Liver (tissue), 10 donors: ENCODE measurements at places on chromosomes 7 and 10. TPM values are rescaled to one million over a fixed set of nuclear protein-coding genes. Genes with fewer than 3 reads are reported as not detected.

The HOXA10 gene
- 0.08 TPM for total RNA-seq

DNA sequence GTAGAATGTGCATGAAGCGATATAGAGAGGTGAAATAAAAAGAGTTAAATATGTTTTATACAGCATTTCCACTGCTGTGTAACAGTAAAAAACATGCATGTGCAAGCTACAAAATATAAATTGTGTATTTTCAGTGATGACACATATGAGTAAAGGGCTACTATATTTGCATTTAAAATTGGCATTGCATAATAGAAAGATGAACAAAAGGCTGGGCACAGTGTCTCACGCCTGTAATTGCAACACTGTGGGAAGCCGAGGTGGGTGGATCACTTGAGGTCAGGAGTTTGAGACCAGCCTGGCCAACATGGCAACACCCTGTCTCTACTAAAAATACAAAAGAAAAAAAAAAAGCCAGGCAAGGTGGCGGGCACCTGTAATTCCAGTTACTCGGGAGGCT lies 79.8 kb upstream of the CCDC71L start:
- no peak overlapping the region for H3K4me3 ChIP-seq
- no peak for DNase-seq

DNA sequence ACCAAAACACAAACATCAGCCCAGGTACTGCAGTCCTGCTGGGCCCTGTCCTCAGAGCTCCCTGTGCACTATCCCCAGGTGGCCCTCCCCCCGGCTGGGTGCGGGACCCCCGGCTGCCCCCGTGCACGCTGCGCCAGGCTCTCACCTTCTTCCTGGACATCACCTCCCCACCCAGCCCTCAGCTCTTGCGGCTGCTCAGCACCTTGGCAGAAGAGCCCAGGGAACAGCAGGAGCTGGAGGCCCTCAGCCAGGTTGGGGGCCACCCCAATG lies 14.3 kb downstream of the ATG9B start:
- H3K36me3 ChIP-seq, result no peaks in the 10 kb centered on the region
- no peaks in the 10 kb centered on the region for H3K27me3 ChIP-seq
- H3K4me1 ChIP-seq, result peaks cover 32% of the 10 kb centered on the region
- H3K4me3 ChIP-seq, result no peak overlapping the region
- H3K27ac ChIP-seq, result no peak overlapping the region

- no peak overlapping the region for H3K27ac ChIP-seq
- H3K4me1 ChIP-seq, result peaks cover 1% of the 10 kb centered on the region
- H3K36me3 ChIP-seq, result no peaks in the 10 kb centered on the region
- no peaks in the 10 kb centered on the region for H3K27me3 ChIP-seq
- DNase-seq, result no peak
These were observed 604.3 kb upstream of the GALNT17 start for GRCh38 chr7:70527520-70528115.

DNA sequence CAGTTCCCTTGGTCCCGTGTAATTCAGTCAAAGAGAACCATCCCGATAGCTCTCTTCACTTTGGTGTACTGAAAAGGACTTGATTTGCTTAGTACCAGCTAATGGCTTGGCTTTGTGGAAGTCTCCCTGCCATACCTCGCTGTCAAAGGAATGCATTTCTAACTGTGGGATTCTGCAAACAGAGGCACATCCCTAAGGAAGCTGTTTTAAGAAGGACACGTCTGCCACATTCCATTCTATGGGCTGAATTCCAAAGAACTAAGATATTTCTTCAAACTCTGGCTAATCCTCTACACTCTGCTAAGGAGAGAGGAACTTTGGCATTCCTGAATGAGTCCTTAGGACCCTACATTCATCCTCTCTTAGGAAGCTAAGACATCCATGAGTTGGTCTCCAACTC lies 327.9 kb downstream of the SFMBT2 start:
- H3K27ac ChIP-seq, result no peak overlapping the region
- H3K36me3 ChIP-seq, result no peaks in the 10 kb centered on the region
- H3K4me1 ChIP-seq, result no peaks in the 10 kb centered on the region

GRCh38 chr7:28698840-28699239 lies 259.3 kb downstream of the TRIL start:
- H3K36me3 ChIP-seq, result no peaks in the 10 kb centered on the region
- H3K27me3 ChIP-seq, result no peaks in the 10 kb centered on the region
- no peak overlapping the region for H3K27ac ChIP-seq

DNA sequence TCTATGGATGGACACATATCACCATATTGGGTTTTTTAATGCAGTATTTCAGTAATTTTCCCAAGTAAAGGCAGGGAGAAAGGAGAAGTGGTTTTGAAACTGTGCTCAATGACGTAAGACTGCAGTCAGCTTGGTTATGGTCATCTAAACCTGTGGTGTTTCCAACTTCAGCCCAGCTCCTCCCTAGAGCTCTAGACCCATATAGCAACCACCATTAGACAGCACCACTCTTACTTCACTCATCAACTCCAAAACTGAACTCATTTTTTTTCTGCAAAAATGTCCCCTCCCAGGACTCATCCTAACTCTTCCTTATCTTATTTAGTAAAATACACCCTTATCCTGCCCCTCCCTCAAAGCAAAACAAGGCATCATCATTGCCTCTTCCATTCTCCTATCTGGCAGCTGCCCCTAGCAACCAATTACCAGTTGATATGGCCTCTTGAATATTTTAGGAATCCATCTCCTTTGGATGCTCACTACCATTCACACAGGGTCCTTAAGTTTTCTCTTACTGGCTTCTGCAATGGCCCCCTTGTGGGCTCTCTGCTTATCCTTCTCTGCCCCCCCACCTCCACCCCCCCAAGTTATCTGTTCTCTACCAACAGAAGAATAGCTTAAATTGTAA lies 1.5 kb upstream of the RALA start:
- DNase-seq, result no peak
- no peaks in the 10 kb centered on the region for H3K36me3 ChIP-seq
- no peaks in the 10 kb centered on the region for H3K27me3 ChIP-seq
- H3K4me1 ChIP-seq, result peaks cover 14% of the 10 kb centered on the region
- H3K4me3 ChIP-seq, result no peak overlapping the region

- no peaks in the 10 kb centered on the region for H3K27me3 ChIP-seq
- H3K36me3 ChIP-seq, result no peaks in the 10 kb centered on the region
- no peak overlapping the region for H3K4me3 ChIP-seq
These were observed 326.0 kb upstream of the MTPN start for GRCh38 chr7:136303162-136303561.

DNA sequence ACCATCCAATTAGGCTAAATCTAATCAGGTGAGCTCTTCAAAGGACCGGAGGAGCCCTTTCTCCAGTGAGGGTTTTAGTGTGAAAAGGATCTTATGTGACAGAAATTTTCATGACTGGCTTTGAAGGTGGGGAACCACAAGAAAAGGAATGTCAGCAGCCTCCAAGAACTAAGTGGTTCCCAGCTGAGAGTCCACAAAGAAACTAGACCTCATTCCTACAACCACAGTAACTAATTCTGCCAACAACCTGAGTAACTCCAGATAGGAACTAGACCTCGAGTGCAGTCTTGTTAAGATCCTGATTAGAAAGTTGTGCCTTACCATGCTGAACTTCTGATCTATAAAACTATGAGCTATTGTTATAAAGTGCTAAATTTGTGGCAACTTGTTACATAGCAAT lies 51.3 kb downstream of the PCLO start:
- H3K4me3 ChIP-seq, result no peak overlapping the region
- H3K27ac ChIP-seq, result no peak overlapping the region
- no peaks in the 10 kb centered on the region for H3K4me1 ChIP-seq
- no peak for DNase-seq

GRCh38 chr10:102753718-102754117 lies 10.0 kb downstream of the WBP1L start:
- no peak overlapping the region for H3K4me3 ChIP-seq
- H3K27me3 ChIP-seq, result no peaks in the 10 kb centered on the region
- H3K36me3 ChIP-seq, result no peaks in the 10 kb centered on the region
- H3K27ac ChIP-seq, result peak overlapping the region; percentile 44
- H3K4me1 ChIP-seq, result no peaks in the 10 kb centered on the region

- no peaks in the 10 kb centered on the region for H3K36me3 ChIP-seq
- H3K4me3 ChIP-seq, result peak overlapping the region; percentile 99
- DNase-seq, result no peak
- peaks cover 17% of the 10 kb centered on the region for H3K4me1 ChIP-seq
These were observed 594 bp upstream of the RP9 start for GRCh38 chr7:33109758-33110238.

The STEAP1B gene
- 0.08 TPM for total RNA-seq

- no peaks in the 10 kb centered on the region for H3K36me3 ChIP-seq
- no peak for DNase-seq
- peaks cover 11% of the 10 kb centered on the region for H3K4me1 ChIP-seq
- H3K27me3 ChIP-seq, result peaks cover 13% of the 10 kb centered on the region
These were observed 999 bp downstream of the ITIH5 start for GRCh38 chr10:7665767-7666166.

GRCh38 chr10:71795248-71795647 lies 21.9 kb upstream of the VSIR start:
- no peaks in the 10 kb centered on the region for H3K36me3 ChIP-seq
- H3K27me3 ChIP-seq, result no peaks in the 10 kb centered on the region
- H3K4me3 ChIP-seq, result no peak overlapping the region
- DNase-seq, result no peak
- H3K27ac ChIP-seq, result no peak overlapping the region

GRCh38 chr7:117630501-117630900 lies 150.7 kb downstream of the CFTR start:
- no peaks in the 10 kb centered on the region for H3K4me1 ChIP-seq
- no peaks in the 10 kb centered on the region for H3K27me3 ChIP-seq
- H3K27ac ChIP-seq, result no peak overlapping the region
- no peak overlapping the region for H3K4me3 ChIP-seq
- no peak for DNase-seq

- H3K4me1 ChIP-seq, result no peaks in the 10 kb centered on the region
- H3K4me3 ChIP-seq, result no peak overlapping the region
- DNase-seq, result no peak
- H3K27ac ChIP-seq, result no peak overlapping the region
- no peaks in the 10 kb centered on the region for H3K36me3 ChIP-seq
These were observed 26.5 kb downstream of the HDAC9 start for GRCh38 chr7:18521945-18522566.

The EGFR gene
- 31.8 TPM for total RNA-seq

GRCh38 chr10:127889605-127890195 lies 3.0 kb downstream of the CLRN3 start:
- no peak for DNase-seq
- H3K4me1 ChIP-seq, result peaks cover 24% of the 10 kb centered on the region
- peak overlapping the region; percentile 44 for H3K27ac ChIP-seq
- no peak overlapping the region for H3K4me3 ChIP-seq
- no peaks in the 10 kb centered on the region for H3K27me3 ChIP-seq

The FAM25A gene
- not detected for total RNA-seq

DNA sequence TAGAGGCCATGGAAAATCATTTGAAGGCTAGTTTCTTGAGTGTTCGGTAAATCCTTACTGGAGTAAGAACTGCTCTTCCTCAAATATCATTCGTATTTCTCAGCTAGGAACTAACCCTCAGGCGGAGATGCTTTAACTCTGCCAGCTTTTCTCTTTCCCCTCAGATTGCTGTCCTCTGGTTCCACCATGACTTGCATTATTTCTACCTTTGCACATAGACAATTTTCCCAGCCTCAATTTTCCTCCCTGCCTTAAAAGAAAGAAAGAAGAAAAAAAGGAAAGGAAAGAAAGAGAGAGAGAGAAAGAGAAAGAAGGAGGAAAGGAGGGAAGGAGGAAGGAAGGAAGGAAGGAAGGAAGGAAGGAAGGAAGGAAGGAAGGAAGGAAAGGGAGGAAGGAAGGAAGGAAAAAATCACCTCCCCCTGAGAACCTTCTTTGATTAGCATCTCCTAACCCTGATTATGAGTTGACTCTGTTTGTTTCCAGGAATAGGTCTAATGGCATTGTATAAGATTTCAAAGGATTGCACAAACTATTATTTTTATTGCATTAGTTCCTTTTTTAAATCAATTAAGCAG lies 123.3 kb upstream of the FAM204A start:
- DNase-seq, result no peak
- no peaks in the 10 kb centered on the region for H3K4me1 ChIP-seq
- H3K27ac ChIP-seq, result no peak overlapping the region
- H3K36me3 ChIP-seq, result no peaks in the 10 kb centered on the region

GRCh38 chr10:11403116-11403515 lies 208.3 kb downstream of the USP6NL start:
- peaks cover 4% of the 10 kb centered on the region for H3K27me3 ChIP-seq
- H3K4me1 ChIP-seq, result no peaks in the 10 kb centered on the region
- H3K27ac ChIP-seq, result no peak overlapping the region
- H3K36me3 ChIP-seq, result no peaks in the 10 kb centered on the region

The PRRT4 gene
- total RNA-seq, result 0.14 TPM

The ZCWPW1 gene
- 2.3 TPM for total RNA-seq

DNA sequence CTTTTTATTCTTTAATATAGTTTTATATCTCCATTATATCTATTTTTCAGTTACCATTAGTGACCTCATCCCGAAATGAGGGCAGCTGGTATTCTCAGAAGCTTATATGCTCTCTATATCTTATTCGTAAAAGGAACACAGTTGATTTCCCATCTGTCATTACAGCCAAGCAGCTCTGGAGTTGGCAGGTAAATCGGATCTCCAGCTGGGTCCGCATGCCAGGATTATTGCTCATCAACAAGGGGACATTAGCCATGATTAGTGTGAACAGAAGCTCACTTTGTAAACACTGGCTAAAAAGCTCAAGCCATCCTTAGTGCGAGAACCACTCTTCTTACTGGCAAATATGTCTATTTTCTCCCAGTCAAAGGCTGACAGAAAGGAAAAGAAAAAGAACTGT lies 180.3 kb downstream of the NPSR1 start:
- no peaks in the 10 kb centered on the region for H3K27me3 ChIP-seq
- no peaks in the 10 kb centered on the region for H3K4me1 ChIP-seq
- H3K36me3 ChIP-seq, result no peaks in the 10 kb centered on the region
- no peak overlapping the region for H3K4me3 ChIP-seq

The BMPR1A gene
- total RNA-seq, result 16.0 TPM

- H3K36me3 ChIP-seq, result no peaks in the 10 kb centered on the region
- no peaks in the 10 kb centered on the region for H3K4me1 ChIP-seq
- H3K27me3 ChIP-seq, result peaks cover 11% of the 10 kb centered on the region
- no peak for DNase-seq
These were observed 38.1 kb upstream of the FOXI2 start for GRCh38 chr10:127698886-127699285.

DNA sequence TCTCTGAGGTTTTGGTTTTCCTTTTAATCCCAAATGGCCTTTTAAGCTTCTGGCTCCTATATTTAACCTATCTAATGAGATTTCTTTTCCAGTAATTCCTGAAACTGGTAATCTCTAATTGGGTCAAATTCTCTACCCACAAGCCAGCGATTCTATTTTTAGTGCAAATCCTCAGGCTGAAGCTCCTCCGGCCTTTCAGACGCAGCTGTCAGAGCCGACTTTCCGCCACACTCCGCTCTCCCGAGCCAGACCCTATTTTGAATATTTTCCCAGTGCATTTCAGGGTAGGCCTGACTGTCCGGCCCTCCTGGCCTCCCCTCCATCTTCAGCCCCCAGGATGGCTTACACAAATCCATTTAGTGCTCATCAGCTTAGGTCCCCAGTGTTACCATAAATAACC lies 9.7 kb upstream of the ADCY1 start:
- no peaks in the 10 kb centered on the region for H3K27me3 ChIP-seq
- no peak overlapping the region for H3K4me3 ChIP-seq
- H3K27ac ChIP-seq, result no peak overlapping the region
- DNase-seq, result no peak

The HOXA7 gene
- total RNA-seq, result 0.05 TPM

GRCh38 chr7:2785071-2785500 lies 59.0 kb downstream of the GNA12 start:
- no peak overlapping the region for H3K27ac ChIP-seq
- no peaks in the 10 kb centered on the region for H3K27me3 ChIP-seq
- no peak for DNase-seq

The SGMS1 gene
- 31.9 TPM for total RNA-seq
